ENCODE measurements at places on chromosomes 1 and 21.

DNA sequence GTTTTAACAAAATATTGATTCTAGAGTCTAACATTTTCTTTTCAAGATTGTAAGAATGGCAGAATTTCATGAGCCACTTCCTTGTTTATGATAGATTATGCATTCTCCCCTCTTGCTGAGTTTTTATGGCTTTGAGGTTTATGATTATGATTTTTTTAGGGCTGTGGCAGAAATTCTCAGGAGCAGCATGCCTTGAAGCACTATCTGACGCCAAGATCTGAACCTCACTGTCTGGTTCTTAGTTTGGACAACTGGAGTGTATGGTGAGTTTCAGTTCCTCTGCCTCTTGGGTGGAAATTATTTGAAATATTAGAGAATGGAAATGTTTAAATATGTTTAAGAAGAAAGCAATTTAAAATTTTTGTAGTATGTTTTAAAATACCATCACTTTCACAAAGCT, 10.2 kb downstream of the USP16 start:
- no peak for DNase-seq

- DNase-seq: no peak
These were observed 50.7 kb downstream of the ALG14 start for GRCh38 chr1:95021805-95022643.

DNA sequence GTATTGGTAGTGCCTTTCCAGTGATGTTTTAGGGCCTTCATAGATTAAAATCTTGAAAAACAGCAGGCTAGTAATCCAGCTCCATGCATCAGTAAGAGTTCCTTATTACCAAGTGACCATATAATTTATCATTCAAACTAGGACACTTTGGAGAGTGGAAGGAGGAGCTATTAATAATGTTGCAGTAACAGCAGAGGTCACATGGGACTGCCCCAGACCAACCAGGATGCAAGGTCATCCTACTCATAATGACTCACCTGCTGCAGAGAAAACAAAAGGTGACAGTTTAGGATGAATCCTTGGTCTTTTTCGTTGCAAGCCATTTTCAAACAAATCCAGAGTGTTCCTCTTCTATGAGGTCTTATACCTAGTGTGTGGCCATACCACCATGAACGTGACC, 187.4 kb downstream of the NUF2 start:
- DNase-seq: no peak

DNA sequence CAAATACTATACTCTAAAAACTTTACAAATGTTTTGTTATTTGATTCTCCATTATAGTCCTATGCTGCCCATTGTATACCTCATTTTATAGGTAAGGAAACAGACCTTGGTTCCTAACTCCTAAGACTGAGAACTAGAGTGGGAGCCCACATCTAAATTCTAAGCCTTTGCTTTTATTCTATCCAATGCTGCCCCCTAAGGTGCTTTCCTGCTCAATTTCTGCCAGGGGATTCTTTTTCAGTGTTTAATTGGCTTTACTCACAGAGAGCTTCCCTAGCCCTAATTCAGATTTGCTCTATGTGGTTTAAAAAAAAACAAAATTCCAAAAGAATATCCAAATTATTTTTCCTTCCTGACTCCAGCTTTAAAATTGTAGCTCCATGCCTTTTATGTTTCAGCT, 64.5 kb downstream of the KIF14 start:
- no peak for DNase-seq

DNA sequence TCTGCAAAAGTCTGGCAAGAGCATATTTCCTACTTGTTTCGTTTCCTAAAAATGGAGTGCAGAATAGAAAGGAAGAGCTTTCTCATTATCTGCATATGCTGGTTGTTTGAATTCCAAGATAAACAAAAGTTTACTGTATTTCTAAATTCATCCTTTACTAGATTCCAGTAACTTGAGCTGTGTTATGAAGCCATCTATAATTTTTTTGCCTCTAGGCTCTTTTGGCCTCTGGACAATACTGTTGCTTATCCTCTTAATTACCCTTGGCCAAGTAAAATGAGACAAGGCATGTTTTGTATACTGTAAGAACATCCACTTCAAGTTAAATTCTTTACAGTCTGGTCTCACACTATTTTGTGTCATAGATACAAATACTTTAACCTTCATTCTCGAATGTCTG, 45.6 kb upstream of the HFM1 start:
- no peak for DNase-seq

DNA sequence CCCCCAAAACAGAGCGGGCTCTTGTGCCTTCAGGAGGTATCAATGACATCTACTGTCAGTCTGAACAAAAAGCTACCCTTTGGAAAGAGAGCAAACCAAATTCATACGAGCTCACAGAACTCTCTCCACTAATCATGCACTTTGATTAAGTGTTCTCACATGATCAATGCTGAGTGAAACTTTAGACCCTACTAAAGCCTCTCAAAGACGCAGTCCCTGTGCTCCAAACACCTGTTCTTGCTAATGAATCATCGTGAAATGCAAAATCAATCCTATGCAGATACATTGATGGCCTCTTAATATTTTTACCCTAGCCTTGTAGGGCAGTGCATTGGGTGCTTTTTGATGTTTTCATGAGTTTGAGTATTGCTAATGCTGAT, 113.4 kb downstream of the ZBTB18 start:
- no peak for DNase-seq

- DNase-seq: no peak
These were observed 1.8 kb downstream of the CCDC17 start for GRCh38 chr1:45621895-45622523.

DNA sequence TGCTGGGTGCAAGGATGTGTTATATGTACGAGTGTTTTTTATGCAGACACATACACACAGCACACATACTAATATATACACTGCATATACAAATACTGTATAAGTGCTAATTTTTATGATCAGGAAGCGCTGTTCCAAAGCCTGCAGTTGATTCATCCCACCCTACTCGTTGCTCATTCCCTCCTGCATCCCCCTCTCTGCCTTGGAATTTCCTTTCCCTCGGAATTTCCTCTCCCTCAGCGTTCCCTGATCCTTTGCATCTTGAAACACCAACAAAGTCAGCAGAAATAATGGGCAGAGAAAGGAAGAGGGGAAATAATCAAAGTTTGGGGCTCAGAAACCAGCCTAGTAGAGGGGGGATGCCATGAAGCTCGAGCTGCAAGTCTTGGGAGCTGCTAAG, 98.9 kb downstream of the CSMD2 start:
- no peak for DNase-seq

- no peak for DNase-seq
These were observed 44.7 kb upstream of the MTF2 start for GRCh38 chr1:93034397-93034796.

DNA sequence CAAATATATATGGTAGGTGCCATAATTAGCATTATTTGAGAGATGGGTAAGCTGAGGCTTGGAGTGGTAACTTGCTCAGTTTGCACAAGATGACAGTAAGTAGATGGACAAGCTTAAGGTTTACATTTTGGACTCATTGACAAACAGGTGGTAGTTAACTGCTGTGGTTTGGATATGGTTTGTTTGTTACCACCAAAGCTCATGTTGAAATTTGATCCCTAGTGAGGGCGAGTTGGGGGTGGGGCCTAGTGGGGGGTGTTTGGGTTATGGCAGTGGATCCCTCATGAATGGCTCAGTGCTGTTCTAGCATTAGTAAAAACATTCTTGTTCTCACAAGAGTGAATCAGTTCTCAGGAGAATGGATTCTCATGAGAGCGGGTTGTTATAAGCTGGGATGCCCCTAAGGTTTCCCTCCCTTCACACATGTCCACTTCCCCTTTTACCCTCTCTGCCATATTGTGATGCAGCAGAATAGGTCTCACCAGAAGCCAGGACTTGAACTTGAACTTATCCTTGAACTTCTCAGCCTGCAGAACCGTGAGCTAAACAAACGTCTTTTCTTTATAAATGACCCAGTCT, 6.6 kb upstream of the PRRX1 start:
- no peak for DNase-seq

DNA sequence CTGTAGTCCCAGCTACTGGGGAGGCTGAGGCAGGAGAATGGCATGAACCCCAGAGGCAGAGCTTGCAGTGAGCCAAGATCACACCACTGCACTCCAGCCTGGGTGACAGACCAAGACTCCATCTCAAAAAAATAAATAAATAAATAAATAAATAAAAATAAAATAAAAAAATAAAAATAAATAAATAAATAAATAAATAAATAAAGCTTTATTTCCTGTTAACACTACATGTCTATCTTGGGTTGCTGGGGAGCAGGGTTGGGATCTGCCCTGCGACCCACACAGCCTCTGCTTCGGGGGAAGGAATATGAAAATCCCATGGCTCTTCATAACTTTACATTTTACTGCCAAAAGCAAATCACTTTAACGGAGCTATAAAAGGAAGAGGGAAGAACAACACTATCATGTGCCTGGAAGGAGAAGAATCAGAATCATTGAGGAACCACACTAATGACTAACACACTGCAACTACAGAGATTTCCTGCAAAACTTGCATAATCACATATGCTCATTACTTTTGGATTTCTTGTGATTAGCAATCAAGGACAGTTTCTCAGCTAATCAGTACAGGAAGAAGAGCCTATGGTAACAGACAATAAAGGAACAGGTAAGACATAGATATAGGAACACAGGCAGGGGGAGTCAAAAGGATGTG, 72.8 kb upstream of the CD55 start:
- DNase-seq: no peak

DNA sequence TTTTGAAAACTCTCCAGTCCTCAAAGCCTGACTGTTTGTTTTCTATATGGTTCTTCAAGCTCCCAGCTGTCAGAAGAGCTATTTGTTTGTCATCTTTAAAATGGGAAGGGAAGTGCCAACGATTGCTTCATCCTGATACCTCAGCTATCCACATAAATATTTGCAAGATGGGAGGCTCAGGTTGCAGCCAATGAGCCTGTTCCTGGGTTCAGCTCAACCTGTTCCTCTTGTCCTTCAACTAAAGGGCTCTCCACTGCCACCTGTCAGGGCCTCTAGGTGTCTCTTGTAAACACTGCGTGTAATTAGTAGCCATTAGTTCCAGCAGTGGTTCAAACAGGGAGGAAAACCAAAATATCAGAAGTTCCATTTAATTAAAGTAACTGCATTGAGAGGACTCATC, 445.1 kb downstream of the AJAP1 start:
- DNase-seq: no peak

- no peak for DNase-seq
These were observed 2.4 kb upstream of the IER5 start for GRCh38 chr1:181086091-181086490.

- DNase-seq: peak; percentile 13
These were observed 711.2 kb downstream of the MRPL39 start for GRCh38 chr21:24895885-24896734.
